Subcutaneous adipose tissue (tissue), 4 donors: ENCODE measurements at places on chromosomes 6 and 20. TPM values are rescaled to one million over a fixed set of nuclear protein-coding genes. Genes with fewer than 3 reads are reported as not detected.

SIRPD gene
- total RNA-seq: not detected

EBF4 gene
- 1.1 TPM for total RNA-seq

PERP gene
- 80.2 TPM for total RNA-seq

IMPG1 gene
- not detected for total RNA-seq

SYNE1 gene
- total RNA-seq: 173 TPM

C6orf58 gene
- not detected for total RNA-seq
